Activated CD4-positive, alpha-beta T cell treated with anti-CD3 and anti-CD28 coated beads for 4 hours (primary cell): ENCODE measurements at places on chromosomes 1 and 21.

- DNase-seq: no peak
These were observed 331.8 kb downstream of the NEGR1 start for GRCh38 chr1:71950579-71950978.

- no peak for DNase-seq
These were observed 41.0 kb upstream of the LAPTM5 start for GRCh38 chr1:30798389-30799232.

- no peak for DNase-seq
These were observed 85.4 kb upstream of the LRRC8D start for GRCh38 chr1:89735479-89735878.

DNA sequence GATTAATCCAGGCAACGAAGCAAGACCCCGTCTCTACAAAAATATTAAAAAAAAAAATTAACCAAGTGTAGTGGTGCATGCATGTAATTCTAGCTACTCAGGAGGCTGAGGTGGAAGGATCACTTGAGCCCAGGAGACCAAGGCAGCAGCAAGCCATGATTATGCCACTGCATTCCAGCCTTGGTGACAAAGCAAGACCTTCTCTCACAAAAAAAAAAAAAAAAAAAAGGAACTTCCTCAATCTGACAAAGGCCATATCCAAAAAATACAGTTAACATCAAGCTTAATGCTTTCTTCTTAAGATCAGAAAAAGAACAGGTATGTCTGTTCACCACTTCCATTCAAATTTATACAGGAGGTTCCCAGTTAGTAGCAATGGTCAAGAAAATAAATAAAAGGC is 54.4 kb downstream of the EVI5 start:
- no peak for DNase-seq

DNA sequence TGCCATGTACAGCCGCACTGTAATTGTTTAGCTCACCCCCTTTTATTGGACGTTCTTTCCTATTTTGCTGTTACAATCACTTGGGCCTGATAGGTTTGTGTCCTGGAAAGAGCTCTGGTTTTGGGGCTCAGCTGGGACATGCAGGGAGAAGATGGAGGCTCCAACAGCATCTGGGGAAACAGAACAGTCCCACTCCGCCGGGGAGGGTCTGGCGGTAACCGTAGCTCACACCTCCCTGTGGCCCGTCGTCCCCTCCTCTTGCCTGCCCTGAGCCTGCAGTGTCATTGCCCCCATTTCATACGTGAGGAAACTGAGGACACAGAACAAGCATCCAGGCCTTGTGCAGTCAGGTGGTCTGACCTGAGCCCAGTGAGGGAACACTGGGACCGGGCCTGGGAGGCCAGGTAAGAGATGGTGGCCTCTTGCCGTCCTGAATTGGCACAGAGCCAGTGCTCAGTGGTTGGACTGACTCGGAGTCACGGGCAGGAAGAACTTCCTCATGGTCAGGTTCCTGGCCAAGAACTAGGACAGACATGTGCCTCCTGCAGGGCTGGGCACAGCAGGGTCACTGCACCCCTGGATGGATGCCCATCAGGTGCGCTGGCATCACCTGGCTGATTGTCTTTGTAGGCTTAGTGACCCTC is 41.8 kb downstream of the S100B start:
- DNase-seq: no peak

DNA sequence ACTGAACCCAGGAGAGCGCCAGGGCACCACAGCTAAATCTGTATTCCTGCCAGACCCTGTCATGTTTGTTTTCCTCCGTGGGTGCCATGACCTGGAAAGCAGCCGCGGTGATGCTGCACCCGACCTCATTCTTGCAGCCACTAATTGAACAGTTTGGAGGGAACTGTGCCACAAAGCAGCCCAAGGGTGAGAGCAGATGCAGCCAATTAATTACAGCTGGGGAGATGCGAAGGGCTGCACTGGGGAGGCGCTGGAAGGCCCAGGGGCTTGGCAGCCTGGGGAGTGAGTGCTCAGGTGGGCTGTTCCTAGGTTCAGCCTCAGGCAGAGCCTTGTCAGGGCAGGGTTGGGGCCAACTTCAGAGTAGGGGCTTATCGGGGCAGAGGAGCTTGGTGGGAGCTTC is 158.4 kb upstream of the CD34 start:
- DNase-seq: no peak

DNA sequence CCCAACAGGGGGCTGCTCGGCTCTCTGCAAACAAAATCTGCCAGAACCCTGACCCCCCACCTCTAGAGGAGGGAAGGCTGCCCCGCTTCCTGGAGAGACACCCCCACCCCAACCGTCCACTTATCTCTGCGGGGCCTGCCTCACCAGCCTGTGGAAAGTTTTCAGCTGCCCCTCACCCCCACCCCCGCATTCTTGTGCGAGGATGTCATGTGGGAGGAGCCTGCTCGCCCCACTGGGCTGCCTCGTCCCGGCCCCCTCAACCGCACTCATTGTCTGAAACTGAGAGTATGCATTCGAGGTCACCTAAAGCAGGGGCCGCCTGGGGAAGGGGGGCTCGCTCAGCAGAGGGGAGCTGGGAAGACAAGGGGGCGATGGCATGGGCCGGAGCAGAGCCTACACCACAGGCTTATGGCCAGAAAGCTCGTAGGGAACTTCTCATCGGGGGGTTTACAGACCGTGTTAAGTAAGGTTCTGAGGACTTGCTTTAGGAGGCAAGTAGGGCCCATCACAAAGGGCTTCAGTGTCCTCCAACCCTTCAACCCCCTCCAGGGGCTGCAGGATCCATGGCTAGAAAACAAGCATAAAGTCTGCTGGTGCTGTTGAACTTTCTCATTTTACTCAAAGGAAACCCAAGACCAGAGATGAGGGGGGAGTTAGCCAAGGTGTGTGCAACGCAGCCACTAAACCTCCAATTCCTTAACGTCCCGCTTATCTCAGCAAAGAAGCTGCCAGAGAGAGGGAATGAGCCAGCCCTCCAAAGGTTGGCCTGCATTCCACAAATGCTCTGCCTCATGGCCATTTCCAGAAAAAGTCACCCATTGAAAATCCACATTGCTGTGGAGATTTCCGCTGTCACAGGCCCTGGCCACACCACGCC is 9.4 kb downstream of the EPHA2 start:
- no peak for DNase-seq

GRCh38 chr1:2452201-2452931 is 23.7 kb upstream of the PLCH2 start:
- DNase-seq: no peak

GRCh38 chr1:74693473-74693872 is 19.9 kb upstream of the ERICH3 start:
- DNase-seq: no peak

DNA sequence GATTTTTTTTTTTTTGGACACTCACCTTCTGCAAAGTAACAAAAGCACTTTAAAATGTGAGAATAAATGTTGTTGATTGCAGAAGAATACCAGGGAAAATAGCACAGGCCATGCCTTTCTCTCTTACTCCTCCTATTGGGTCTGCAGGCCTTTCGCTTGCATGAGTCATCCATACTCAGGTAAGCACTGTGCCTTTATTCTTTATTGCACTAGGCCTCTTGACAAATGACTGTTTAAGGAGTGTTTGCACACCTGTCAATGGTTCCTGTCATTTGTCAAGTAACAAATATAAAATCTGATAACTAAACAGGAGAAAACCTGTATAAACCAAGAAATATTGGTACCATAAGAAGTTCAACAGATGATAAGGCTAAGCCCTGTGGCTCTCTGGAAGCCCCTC is 106.5 kb downstream of the RGS7 start:
- DNase-seq: no peak

- DNase-seq: no peak
These were observed 836.5 kb upstream of the CXADR start for GRCh38 chr21:16676391-16676790.

DNA sequence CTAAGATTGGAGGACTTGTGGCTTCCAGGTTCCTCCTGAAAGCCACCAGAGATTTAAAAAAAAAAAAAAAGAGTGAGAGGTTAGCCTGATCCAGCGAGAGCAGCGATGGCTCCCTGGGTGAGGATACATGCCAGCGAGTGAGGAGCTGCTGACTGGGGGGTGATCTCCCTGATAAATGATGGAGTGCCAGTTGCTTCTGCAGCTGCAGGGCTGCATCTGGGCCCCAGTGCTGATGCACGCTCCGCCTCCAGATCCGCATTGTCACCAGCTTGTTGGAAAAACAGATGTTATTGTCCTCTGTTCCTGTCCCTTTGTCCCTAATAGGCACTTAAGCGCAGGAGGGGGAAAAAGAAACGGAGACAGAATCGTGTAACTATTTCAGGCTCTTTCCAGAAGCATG is 28.6 kb downstream of the UBIAD1 start:
- no peak for DNase-seq

DNA sequence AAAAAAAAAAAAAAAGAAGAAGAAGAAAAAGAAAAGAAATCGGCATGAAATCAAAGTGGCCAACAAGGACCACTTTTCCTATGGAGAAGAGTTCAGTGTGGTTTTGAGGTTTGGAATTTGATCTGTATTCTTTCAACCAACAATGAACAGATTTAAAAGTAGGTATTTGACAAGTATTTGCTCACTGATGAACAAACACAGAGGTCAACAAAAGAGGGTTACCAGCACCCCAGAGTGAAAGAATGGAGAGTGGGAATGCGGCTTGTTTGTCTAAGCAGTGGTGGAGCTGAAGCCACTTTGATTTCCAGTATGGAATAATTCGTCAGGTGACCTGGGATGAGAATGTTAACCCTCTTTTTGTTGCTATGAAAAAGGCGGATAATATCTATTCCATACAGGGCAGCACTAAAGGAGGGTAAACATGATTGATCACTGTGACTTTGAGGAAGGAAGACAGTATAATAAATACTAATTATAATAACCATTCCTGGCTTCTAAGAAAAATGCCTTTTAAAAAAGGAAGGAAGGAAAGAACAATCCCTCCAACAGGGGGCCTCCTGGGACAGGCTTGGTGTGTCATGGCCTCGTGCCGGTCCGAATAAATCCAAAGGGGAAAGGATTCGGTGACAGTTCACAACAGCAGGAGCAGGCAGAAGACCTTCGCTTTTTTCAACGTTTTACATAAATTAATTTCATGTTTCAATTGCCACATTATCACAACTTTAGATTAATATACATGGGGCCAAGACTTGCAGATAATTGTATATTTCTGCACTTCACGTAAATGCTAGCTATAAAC is 37.2 kb upstream of the SIM2 start:
- no peak for DNase-seq

DNA sequence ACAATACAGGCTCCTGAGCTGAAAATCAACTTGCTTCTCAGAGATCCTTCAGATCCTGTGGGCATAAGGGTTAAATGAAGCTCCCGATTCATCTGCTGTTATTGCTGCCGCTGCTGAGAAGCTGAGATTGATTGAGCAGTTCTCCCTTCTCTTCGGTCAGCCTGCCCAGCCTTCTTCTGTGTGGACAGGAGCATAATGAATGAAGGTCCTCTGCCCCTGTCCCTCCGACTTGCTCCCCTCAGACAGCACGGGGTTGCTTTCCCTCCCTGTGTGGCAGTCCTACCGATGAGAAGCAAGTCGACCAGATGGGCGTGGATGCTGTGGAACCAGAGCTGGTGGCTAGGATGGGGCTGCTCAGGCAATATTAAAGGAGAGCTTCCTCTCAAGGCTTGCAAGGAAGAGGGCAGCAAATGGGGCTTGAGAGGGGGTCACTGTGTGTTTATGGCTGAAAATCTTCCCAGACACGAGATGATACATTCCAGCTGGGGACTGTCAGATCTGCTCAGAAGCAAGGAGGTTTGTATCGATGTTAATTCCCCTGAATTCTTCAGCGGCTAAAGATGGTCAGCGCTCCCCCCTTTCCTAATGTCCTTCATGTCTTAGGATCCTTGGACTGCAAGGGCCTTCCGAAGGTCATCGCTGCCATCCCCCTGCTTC is 63.9 kb upstream of the GOLT1A start:
- no peak for DNase-seq

- no peak for DNase-seq
These were observed 353.7 kb upstream of the ESRRG start for GRCh38 chr1:217076902-217077301.

DNA sequence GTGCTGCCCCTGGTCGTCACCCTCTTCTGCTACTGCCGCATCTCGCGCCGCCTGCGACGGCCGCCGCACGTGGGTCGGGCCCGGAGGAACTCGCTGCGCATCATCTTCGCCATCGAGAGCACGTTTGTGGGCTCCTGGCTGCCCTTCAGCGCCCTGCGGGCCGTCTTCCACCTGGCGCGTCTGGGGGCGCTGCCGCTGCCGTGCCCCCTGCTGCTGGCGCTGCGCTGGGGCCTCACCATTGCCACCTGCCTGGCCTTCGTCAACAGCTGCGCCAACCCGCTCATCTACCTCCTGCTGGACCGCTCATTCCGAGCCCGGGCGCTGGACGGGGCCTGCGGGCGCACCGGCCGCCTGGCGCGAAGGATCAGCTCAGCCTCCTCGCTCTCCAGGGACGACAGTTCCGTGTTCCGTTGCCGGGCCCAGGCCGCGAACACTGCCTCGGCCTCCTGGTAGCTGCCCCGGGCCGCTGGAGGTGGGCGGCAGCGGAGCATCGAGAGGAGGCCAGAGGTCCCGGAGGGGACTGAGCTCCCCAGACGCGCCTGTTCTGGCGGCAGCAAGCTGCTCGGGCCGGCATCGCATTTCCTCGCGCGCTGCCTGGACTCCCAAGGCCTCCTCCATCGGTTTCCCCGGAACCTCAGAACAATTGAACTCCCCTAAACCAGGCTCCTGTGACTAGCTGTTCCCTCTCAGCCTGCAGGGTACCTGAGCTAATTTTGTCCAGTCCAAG is 1.1 kb downstream of the GPR25 start:
- DNase-seq: no peak

GRCh38 chr1:209809611-209810010 is 3.7 kb upstream of the IRF6 start:
- no peak for DNase-seq

DNA sequence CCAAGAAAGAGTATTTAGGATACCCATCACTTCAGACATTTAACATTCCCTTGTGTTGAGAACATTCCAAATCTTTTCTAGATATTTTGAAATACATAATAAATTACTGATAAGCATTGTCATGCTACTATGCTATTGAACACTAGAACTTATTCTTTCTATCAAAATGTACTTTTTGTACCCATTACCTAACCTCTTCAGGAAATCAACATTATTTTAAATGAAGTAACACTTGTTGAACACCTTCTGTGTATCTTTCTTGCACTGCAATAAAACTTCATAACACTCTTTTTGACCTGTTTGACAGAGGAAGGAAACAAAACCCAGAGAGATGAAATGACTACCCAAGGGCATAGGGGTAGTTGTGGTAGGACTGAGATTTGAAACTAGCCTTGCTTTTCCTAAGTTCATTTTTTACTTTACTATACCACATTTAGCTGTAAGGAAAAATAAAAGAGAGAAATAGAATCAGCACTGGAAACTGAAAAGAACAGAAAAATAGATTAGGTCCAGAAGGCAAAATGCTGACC is 99.4 kb downstream of the UCHL5 start:
- DNase-seq: no peak
